Ovary (tissue), 10 donors: ENCODE measurements at places on chromosomes 3 and 15. TPM values are rescaled to one million over a fixed set of nuclear protein-coding genes. Genes with fewer than 3 reads are reported as not detected.

The RASL12 gene
- total RNA-seq = 25.2 TPM

The PRR23E gene
- not detected for total RNA-seq

DNA sequence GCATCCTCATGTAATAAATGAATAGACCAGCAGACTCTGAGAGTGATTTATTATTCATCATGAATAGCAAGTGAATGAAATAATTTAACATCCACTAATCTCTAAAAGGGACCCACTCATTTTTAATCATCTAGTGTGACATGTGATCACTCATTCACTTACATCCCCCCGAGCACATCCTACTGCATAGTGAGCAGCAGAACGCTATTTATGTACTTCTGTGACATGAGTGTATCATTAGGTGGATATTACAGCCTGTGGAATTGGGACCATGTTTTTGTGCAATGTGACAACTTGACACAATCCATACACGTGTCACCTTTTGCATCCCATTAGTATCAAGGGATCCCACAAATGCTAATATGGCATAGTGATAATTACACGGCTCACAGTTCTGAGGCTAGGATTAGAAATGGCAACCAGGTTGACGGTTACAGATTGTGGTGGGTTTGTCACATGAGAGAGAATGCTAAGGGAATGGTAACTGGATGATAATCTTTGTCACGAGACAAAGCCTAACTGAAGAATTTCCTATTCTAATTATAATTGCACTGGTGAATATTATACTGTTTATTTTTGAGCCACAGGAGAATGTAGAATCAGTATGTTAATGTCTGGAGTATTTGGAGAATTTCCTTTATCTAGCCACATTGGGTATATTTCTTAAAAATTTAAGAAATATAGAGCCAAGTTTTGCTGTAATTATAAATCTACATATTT, 595.2 kb upstream of the TBL1XR1 start:
- no peaks in the 10 kb centered on the region for H3K4me1 ChIP-seq
- H3K4me3 ChIP-seq = no peak overlapping the region
- no peak overlapping the region for H3K27ac ChIP-seq
- DNase-seq = no peak
- no peaks in the 10 kb centered on the region for H3K36me3 ChIP-seq

GRCh38 chr3:138303474-138303873, 26.2 kb downstream of the NME9 start:
- no peaks in the 10 kb centered on the region for H3K4me1 ChIP-seq
- no peaks in the 10 kb centered on the region for H3K36me3 ChIP-seq
- H3K4me3 ChIP-seq = no peak overlapping the region
- no peaks in the 10 kb centered on the region for H3K27me3 ChIP-seq

- no peak overlapping the region for H3K4me3 ChIP-seq
- no peak for DNase-seq
- H3K4me1 ChIP-seq = no peaks in the 10 kb centered on the region
- no peaks in the 10 kb centered on the region for H3K36me3 ChIP-seq
- H3K27ac ChIP-seq = no peak overlapping the region
Observed at GRCh38 chr15:27017168-27017809, 46.3 kb downstream of the GABRG3 start.

DNA sequence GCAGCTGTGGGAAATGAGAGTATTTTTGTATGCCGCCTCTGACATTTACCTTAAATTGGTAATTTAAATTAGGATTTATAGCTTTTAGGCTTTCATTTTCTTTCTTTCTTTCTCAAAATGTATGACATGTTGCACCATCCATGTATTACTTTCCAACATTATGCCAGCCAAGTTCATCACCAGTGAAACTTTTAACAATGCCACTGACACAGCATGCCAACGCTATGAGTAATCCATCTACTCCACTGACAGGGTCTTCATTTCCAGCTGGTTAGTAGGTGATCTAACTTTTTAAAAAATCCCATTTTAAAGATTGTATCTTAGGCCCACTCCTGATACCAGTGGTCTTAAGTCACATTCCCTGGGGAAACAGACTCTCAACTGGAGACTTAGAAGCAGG, 21.8 kb upstream of the CLDN16 start:
- DNase-seq = no peak
- no peak overlapping the region for H3K4me3 ChIP-seq
- peaks cover 3% of the 10 kb centered on the region for H3K4me1 ChIP-seq
- H3K27ac ChIP-seq = no peak overlapping the region
- H3K36me3 ChIP-seq = no peaks in the 10 kb centered on the region
- H3K27me3 ChIP-seq = no peaks in the 10 kb centered on the region
